Left kidney (tissue), 8 donors: ENCODE measurements at places on chromosomes 4 and X.

- peak; percentile 46 for DNase-seq
These were observed 9.3 kb downstream of the ZNF185 start for GRCh38 chrX:152907084-152907651.

DNA sequence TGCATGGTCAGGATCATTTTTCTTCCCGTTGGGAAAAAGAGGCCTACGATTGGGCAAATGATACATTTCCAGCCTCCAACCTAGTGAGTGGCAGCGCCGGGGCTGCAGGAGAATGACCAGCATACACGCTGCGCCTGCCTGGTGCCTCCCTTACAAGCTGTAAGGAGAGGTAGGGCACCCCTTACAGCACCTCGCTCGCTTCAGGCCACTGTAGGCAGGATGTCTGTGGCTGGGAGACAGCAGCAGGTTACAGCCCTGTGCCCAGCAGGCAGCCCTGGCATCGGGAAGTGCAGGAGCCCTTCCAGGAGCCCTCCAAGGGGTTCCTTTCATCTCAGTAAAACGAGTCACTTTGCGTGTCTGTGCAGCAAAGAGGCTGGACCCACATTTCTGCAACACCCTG is 88.4 kb downstream of the EVC start:
- DNase-seq, result no peak

DNA sequence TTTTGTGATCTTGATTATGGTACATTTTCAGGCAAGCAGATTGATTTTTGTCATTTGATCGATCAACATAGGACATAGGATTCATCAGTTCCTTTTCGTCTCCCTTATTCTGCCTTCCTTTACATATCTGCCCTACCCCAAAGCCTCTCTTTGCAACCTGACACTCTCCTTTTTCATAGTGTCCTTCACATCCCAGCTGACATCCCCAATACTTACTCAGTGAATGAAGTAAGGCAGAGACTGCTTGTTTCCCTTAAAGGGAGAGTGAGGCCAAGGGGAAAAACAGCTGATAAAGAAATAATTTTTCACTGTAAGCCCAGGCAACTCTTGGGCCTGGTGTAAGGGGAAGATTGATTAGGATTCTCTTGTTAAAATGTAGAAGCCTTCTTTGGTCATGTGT is 69.8 kb downstream of the GBA3 start:
- DNase-seq, result no peak

DNA sequence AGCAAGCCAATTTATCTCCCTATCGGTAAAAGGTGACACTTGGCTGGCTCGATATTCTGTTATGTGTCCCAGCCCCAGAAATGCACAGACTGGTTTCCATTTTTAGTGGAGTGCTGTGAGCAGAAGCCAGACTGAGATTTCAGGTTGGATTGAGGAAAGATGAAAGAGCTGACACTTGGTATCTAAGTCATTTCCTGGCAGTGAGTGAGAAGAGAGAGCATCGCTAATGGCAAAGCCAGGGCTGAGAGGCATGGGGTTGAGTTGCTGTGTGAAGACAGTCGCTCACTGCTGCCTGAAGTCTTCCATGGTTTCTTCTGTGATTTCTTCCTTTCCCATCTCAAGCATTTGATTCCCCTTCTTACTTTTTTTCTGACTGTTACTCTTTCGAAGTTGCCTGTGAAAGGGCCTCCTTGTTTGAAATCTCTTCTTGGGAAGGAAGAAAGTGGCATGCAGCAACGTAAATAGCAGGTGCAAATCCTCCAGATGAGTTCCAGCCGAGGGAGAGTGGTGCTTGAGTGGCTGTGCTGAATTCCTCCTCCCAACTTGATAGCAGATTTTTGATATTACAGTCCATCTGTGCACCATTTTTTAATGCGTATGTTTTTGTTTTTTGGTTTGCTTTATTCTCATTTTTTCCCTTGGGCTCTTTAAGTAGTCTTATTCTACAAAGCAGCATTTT is 109.2 kb upstream of the LIMCH1 start:
- no peak for DNase-seq

- DNase-seq, result no peak
These were observed 37.8 kb downstream of the TBC1D9 start for GRCh38 chr4:140718241-140718952.
